ENCODE measurements at places on chromosomes 4 and X. TPM values are rescaled to one million over a fixed set of nuclear protein-coding genes. Genes with fewer than 3 reads are reported as not detected.

GRCh38 chr4:182213004-182213403, 30.2 kb upstream of the TENM3 start:
- DNase-seq = no peak

DNA sequence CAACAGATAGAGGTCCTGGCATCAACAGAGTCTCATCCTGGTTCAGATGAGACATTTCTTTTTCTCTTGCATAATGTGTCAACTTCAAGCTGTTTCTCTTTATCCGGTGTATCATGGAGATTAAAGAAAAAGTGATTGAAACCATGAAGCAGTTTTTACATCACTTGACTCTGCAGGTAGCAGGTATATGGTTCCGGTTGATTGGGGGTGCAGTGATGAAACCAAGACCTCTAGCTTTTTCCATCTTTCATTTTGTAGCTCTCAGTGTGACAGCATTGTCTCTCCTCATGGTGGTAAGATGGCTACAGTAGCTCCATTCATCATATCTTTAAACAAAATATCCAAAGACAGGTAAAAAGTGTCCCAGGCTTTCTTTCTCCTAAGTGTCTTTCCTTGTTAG, 2.4 kb upstream of the HOPX start:
- DNase-seq = no peak

GRCh38 chrX:63740382-63740781, 44.6 kb downstream of the ARHGEF9 start:
- no peak for DNase-seq

The COX7B2 gene
- polyA plus RNA-seq = not detected

DNA sequence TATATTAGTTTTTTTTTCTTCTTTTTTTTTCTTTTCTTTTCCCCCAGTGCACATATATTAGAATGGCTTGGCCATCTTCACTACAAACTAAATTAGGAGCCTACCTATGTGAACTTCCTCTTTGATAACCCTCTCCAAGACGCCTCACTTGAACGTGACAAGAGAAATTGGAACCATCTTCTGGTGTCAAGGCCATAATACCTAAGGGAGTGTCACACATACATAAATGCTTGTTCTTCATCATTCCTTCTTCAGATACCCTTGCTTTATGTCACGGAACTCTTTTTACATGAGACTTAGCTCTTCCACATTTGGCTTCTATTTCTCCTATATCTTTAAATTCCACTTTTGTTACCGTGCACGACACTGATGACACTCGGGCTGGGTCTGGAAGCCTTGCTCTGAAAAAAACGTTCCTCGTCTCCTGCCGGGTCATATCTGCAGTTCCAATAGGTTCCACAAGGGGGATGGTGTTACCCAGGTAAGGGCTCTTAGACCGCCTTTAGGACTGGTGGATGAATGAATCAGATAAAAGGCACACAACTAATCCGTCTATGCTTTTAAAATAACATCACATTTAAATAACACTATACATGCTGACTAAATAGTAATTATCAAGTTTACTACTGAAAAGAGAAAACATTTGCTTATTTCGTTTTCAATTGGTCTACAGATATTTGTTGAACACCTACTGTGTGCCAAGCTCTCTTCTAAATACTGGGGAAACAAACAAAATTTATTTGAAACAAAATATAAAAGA, 19.9 kb downstream of the DGAT2L6 start:
- DNase-seq = peak; percentile 42

GRCh38 chrX:23504895-23505294, 162.4 kb upstream of the PRDX4 start:
- no peak for DNase-seq

The CLCN4 gene
- polyA plus RNA-seq = 1.1 TPM
